Effector memory CD4-positive, alpha-beta T cell (primary cell): ENCODE measurements at places on chromosomes 3 and 15.

GRCh38 chr3:129845956-129846355 lies 47.6 kb downstream of the TMCC1 start:
- peaks cover under 1% of the 10 kb centered on the region for H3K36me3 ChIP-seq
- H3K4me1 ChIP-seq, result no peaks in the 10 kb centered on the region
- no peak for DNase-seq
- no peaks in the 10 kb centered on the region for H3K27me3 ChIP-seq
- no peak overlapping the region for H3K4me3 ChIP-seq
- no peak overlapping the region for H3K27ac ChIP-seq

DNA sequence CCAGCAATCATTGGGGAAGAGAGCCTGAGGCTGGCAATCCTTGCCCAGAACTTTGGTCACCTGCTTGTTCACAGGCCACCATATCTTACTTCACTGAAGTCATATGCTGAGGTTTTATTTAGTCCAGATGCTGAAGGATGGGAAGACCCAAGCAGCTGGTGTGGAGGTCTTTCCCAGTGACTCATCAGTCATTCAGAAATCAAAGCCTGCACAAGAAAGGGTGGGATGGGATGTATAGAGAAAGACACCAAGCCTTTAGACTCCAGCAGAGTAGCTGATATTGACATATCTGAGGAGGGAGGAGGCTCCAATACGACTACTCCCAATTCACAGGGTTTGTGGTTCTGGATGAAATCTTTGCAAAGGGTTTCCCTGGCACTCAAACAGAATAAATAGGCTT lies 13.0 kb upstream of the PHLDB2 start:
- H3K4me3 ChIP-seq, result no peak overlapping the region
- H3K27ac ChIP-seq, result no peak overlapping the region
- DNase-seq, result no peak
- H3K4me1 ChIP-seq, result no peaks in the 10 kb centered on the region
- no peaks in the 10 kb centered on the region for H3K36me3 ChIP-seq

GRCh38 chr15:73054417-73054953 lies 2.2 kb downstream of the NEO1 start:
- no peaks in the 10 kb centered on the region for H3K27me3 ChIP-seq
- no peak overlapping the region for H3K27ac ChIP-seq
- no peaks in the 10 kb centered on the region for H3K36me3 ChIP-seq
- H3K4me1 ChIP-seq, result peaks cover 7% of the 10 kb centered on the region
- no peak for DNase-seq

DNA sequence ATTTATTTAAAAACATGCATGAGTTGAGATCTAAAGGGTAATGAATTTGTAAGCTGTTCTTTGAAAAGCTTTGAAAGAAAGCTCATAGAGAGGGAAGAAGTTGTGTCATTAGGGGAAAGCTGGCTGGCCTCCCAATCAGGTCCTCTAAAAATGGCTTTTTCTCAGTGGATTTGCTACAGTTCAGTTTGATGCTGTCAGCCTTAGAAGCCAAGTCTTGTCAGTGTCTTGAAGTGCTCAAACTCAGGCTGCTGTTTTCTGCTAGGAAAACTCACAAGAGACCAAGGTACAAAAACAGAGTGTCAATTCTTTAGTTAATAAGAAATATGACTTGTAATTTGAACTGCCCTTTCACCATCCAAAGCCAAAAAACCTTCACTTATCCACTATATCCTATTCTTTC lies 243.8 kb downstream of the OTOL1 start:
- H3K36me3 ChIP-seq, result no peaks in the 10 kb centered on the region
- no peak overlapping the region for H3K4me3 ChIP-seq
- no peak overlapping the region for H3K27ac ChIP-seq
- DNase-seq, result no peak
- H3K27me3 ChIP-seq, result no peaks in the 10 kb centered on the region
- no peaks in the 10 kb centered on the region for H3K4me1 ChIP-seq

- H3K27ac ChIP-seq, result no peak overlapping the region
- DNase-seq, result no peak
- H3K4me3 ChIP-seq, result no peak overlapping the region
- no peaks in the 10 kb centered on the region for H3K4me1 ChIP-seq
- no peaks in the 10 kb centered on the region for H3K36me3 ChIP-seq
- no peaks in the 10 kb centered on the region for H3K27me3 ChIP-seq
Observed at GRCh38 chr3:12353796-12354525, 65.1 kb downstream of the PPARG start.

- H3K4me3 ChIP-seq, result no peak overlapping the region
- DNase-seq, result no peak
- H3K27ac ChIP-seq, result no peak overlapping the region
- peaks cover 8% of the 10 kb centered on the region for H3K4me1 ChIP-seq
Observed at GRCh38 chr3:50139718-50140423, 15.3 kb upstream of the SEMA3F start.

GRCh38 chr3:72295276-72295961 lies 510.5 kb upstream of the PROK2 start:
- no peak overlapping the region for H3K27ac ChIP-seq
- DNase-seq, result no peak
- no peak overlapping the region for H3K4me3 ChIP-seq
- no peaks in the 10 kb centered on the region for H3K27me3 ChIP-seq
- H3K4me1 ChIP-seq, result no peaks in the 10 kb centered on the region

- no peaks in the 10 kb centered on the region for H3K27me3 ChIP-seq
- no peaks in the 10 kb centered on the region for H3K36me3 ChIP-seq
- DNase-seq, result no peak
- no peak overlapping the region for H3K4me3 ChIP-seq
- no peaks in the 10 kb centered on the region for H3K4me1 ChIP-seq
Observed at GRCh38 chr3:414063-414462, 217.5 kb downstream of the CHL1 start.

GRCh38 chr3:117097351-117097750 lies 387.8 kb downstream of the TUSC7 start:
- no peak overlapping the region for H3K27ac ChIP-seq
- no peaks in the 10 kb centered on the region for H3K36me3 ChIP-seq
- no peak overlapping the region for H3K4me3 ChIP-seq
- no peaks in the 10 kb centered on the region for H3K27me3 ChIP-seq
- H3K4me1 ChIP-seq, result no peaks in the 10 kb centered on the region

DNA sequence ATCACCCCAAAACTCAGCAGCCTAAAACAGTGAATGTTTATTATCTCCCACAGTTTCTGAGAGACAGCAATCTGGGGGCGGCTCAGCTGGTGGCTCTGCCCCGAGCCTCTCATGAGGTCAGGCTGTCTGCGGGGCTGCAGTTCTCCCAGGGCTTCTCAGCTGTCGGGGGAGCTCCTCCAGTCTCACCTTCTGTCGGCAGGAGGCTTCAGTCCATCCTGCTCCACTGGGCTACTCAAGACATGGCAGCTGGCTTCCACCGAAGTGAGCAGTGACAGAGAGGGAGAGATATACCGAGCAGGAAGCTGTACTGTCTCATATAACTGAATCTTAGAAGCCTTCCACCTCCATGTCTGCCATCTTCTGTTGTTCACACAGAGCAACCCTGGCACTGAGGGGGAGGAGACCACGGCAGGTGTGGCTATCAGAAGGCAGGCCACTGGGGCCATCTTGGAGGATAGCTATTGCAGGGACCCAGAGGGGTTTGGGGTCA lies 72.8 kb upstream of the ITGA11 start:
- H3K36me3 ChIP-seq, result no peaks in the 10 kb centered on the region
- no peak for DNase-seq
- no peaks in the 10 kb centered on the region for H3K4me1 ChIP-seq
- no peak overlapping the region for H3K4me3 ChIP-seq
- H3K27me3 ChIP-seq, result no peaks in the 10 kb centered on the region

DNA sequence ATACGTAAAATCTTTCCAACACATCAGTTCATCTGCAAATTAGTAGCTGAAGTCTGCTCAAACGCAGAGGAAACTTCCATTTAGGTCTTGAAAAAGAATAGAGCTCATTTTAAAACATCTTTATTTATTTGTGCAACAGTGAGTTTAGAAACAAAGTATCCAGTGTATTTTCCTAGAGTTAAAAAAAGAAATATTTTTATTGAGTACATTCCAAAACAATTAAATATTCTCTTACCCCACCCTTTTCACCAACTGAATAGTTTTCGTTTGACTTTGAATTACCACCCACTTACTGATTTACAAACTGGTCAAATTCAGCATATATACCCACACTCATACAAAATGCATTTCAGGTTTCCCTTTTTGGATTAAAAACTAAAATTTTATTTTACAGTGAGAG lies 104.7 kb downstream of the ZBTB20 start:
- no peaks in the 10 kb centered on the region for H3K4me1 ChIP-seq
- no peak overlapping the region for H3K4me3 ChIP-seq
- no peak overlapping the region for H3K27ac ChIP-seq
- H3K36me3 ChIP-seq, result no peaks in the 10 kb centered on the region
- H3K27me3 ChIP-seq, result no peaks in the 10 kb centered on the region

DNA sequence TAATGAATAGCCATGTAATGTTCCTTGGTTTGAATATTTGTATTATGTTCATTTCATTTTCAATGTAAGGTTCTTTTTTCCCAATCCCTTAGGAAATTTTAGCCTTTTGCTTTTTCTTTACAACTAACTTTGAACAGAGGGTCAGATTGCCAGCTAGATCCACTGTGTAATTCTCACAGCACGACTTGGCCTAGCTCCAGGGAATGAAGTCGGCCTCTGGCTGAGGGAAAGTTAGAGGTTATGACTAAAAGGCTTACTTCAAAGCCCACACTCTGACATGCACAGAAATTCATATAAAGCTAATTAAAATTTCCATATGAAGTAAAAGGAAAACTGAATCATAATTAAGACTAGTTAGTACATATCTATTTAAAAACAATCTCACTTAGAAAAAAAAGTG lies 38.7 kb downstream of the ROBO1 start:
- H3K36me3 ChIP-seq, result no peaks in the 10 kb centered on the region
- H3K4me1 ChIP-seq, result no peaks in the 10 kb centered on the region
- no peak overlapping the region for H3K4me3 ChIP-seq
- no peak for DNase-seq
- H3K27me3 ChIP-seq, result no peaks in the 10 kb centered on the region
- H3K27ac ChIP-seq, result no peak overlapping the region

GRCh38 chr3:194344012-194344411 lies 7.1 kb downstream of the CPN2 start:
- no peaks in the 10 kb centered on the region for H3K27me3 ChIP-seq
- no peaks in the 10 kb centered on the region for H3K36me3 ChIP-seq
- DNase-seq, result peak; percentile 59
- no peak overlapping the region for H3K4me3 ChIP-seq

DNA sequence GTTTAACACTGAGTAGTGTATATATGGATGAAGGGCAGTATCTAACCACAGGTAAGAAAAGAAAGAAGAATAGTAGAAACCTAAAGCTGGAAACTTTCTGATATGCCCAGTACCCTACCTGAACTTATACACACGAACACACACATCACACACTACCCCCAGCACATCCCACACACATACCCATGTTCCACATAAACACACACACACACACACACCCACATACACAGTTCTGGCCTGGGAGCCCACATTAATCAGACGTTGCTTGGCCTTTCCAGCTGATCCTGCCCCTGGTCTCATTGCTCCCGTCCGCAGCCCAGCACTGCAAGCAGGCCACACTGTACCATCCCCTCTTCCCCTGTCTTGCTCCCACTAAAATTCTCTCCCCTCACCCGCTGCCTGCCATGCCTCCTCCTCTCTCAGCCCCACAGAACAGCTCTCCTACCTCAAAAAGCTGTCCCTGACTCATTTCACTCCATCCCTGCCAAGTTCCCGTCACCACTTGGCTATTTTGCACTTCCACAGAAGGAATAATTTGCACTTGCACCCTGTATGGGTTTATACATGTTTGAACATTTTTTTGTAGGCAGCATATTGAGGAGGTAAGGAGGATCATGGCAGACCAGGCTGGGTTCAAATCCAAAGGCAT lies 185.8 kb upstream of the PPP2R3A start:
- H3K4me3 ChIP-seq, result no peak overlapping the region
- H3K27ac ChIP-seq, result no peak overlapping the region
- no peaks in the 10 kb centered on the region for H3K4me1 ChIP-seq
- no peaks in the 10 kb centered on the region for H3K27me3 ChIP-seq

DNA sequence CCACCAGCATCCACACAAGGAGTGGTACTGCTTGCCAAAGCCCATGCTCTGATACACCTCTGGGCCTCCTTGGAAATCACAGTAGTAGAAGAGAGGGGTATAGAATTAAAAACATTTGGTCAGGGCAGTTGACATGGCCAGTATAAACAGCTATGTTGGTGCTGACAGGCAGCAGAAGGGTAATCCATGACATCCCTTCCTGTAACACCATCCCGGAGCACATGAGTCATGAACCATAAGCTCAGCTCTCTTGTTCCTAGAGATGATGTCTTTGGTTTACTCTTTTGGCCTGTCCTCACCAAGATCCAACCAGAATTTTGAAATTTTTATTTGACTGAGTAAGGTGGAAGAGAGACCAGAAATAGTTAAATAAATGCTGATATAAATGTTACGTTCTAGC lies 132.6 kb upstream of the CTDSPL start:
- no peaks in the 10 kb centered on the region for H3K36me3 ChIP-seq
- H3K27ac ChIP-seq, result no peak overlapping the region
- DNase-seq, result no peak
- H3K4me3 ChIP-seq, result no peak overlapping the region

- H3K27ac ChIP-seq, result peak overlapping the region; percentile 66
- peaks cover 4% of the 10 kb centered on the region for H3K4me1 ChIP-seq
- H3K36me3 ChIP-seq, result no peaks in the 10 kb centered on the region
- no peaks in the 10 kb centered on the region for H3K27me3 ChIP-seq
- DNase-seq, result peak; percentile 2
Observed at GRCh38 chr3:194487289-194488054, 670 bp upstream of the ATP13A3 start.

DNA sequence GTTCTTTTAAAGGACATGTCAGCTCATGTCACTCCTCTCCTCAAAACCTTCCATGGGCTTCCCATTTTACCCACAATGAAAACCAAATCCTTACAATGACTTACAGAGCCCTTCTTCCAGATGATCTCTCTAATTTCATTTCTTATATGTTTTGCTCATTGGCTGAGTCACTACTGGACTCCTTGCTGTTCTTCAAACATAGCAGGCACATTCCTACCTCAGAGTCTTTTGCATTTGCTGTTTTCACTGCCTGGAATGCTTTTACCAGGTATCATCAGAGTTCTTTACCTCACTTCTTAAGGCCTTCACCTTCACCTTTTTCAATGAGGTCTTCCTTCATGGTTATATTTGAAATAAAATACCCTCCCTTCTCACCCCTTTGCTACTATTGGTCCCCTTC lies 57.3 kb downstream of the NECTIN3 start:
- no peaks in the 10 kb centered on the region for H3K4me1 ChIP-seq
- H3K36me3 ChIP-seq, result no peaks in the 10 kb centered on the region
- no peak overlapping the region for H3K27ac ChIP-seq

- DNase-seq, result peak; percentile 28
- peaks cover 17% of the 10 kb centered on the region for H3K36me3 ChIP-seq
- no peaks in the 10 kb centered on the region for H3K27me3 ChIP-seq
Observed at GRCh38 chr15:40906991-40907802, 12.9 kb downstream of the VPS18 start.

GRCh38 chr15:62927836-62928235 lies 114.7 kb upstream of the TPM1 start:
- no peaks in the 10 kb centered on the region for H3K36me3 ChIP-seq
- no peak for DNase-seq
- H3K27ac ChIP-seq, result no peak overlapping the region
- H3K4me3 ChIP-seq, result no peak overlapping the region
- H3K27me3 ChIP-seq, result no peaks in the 10 kb centered on the region

GRCh38 chr15:52682200-52682599 lies 3.0 kb upstream of the ATOSA start:
- no peak for DNase-seq
- no peak overlapping the region for H3K4me3 ChIP-seq
- peaks cover 9% of the 10 kb centered on the region for H3K4me1 ChIP-seq
- H3K36me3 ChIP-seq, result no peaks in the 10 kb centered on the region
- H3K27me3 ChIP-seq, result no peaks in the 10 kb centered on the region
